Activated T-cell treated with anti-CD3 and anti-CD28 coated beads, Interleukin-2, amount 50 U/mL, for 72 hours (primary cell): ENCODE measurements at places on chromosomes 3 and 15.

GRCh38 chr3:125165189-125165947 lies 47.2 kb downstream of the SLC12A8 start:
- DNase-seq = no peak

GRCh38 chr3:16911916-16912315 lies 27.2 kb downstream of the PLCL2 start:
- no peak for DNase-seq

DNA sequence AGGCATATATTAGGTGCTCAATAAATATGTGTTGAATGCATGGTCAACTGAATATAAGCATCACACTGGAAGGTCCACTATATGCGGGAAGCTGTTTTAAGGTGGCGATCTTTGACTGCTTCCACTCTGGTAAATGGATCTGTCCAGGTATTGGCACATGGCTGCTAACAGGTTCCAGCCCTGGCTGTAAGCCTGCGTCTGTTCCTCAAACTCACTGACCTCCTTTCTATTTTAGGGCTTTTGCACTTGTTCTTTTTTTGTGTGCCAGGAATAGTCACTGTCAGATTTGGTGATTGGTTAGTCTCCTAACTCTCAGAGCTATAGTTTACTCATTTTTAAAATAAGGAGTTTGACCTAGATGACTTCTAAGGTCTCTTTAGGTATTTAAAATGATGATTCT lies 46.2 kb downstream of the ADAMTSL3 start:
- DNase-seq = no peak

DNA sequence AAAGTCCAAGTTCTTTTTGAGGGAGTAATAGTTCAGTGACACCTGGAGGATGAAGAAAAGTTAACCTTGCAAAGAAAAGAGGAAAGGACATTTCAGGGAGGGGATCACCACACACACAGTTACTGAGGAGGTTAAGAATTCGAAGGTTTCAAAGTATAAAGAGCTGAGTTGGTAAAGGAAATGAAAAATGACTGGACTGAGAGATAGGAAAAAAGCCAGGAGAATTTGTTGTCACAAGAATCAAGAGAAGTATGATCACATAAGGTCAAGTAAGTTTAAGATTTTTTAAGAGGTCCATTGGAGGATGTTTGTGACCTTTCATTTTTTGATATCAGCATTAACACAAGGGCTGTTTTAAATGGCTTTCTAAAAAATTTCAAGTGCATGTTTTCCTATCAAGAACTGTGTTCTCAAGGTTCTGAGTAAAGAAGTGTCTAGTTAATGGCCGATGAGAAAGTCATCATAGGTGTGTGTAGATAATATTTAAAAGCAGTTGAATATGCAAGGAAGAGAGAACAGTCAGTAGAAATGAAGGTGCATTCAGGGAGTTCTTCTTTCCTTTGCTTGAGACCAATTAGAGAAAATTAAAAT lies 189.2 kb upstream of the RBMS3 start:
- no peak for DNase-seq

GRCh38 chr3:197343656-197344408 lies 45.4 kb upstream of the DLG1 start:
- DNase-seq = no peak

- no peak for DNase-seq
Measured at GRCh38 chr3:127476936-127477335, 113.6 kb downstream of the TPRA1 start.

DNA sequence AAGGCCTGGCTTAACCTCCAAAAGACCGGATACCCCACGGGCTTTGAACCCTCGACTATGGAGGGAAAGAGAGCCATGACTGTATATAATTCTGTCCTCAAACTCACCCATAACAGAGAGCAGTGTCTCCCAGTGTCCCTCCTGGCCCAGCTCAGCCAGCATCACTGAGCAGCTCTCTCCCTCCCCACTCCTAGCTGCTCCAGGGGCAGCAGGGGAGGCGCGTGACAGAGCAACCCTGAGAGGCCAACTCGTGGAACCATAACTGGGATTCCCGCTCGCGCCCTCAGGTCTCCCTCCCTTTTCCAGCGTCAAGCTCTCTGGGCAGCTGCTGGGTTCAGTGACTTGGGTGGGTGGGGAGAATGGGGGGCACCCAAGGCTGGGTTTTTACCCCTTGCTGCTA lies 561 bp upstream of the CPLX3 start:
- no peak for DNase-seq

DNA sequence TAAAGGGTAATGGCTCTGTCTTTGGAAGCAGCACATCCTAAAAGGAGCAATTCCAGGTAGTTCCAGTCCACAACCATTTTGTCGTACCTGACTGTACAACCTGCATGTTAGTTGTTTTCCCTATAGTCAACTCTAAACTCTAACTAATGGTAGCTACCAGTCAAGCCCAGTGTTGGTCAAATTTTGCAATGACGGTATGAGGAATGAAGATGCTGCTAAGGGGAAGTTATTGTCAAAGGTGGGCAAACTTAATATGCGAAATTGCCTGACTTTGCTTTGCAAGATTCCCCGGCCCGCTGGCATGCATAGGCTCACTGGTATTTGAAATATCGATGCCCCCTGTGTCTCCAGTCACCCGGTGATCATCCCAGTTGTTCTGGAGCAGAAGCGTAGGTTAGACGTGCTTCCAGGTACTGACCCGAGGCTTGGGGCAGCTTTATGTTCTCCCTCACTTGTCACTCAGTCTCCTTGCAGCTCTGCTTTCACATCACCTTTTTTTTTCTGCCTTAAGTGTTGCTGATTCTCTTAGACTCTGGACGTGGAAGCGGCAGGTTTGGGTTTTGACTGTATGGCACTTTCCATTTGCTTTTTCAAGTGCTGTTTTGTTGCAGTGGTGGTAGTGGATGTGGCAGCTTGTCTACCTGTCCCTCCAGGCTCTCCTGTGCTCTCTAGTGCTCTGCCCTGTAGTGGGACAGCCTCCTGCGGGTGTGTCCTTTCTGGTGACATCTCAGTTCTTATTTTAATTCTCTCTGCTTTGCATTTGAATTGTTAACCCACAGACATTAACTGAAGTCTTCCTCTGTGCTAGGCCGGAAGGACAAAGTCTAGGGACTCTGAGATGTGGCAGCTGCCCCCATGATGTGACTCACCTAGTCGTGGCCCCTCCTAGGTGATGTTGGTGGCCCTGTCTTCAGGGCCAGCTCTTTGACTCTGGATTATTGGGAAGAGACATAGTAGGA lies 95.8 kb upstream of the UMPS start:
- DNase-seq = no peak

DNA sequence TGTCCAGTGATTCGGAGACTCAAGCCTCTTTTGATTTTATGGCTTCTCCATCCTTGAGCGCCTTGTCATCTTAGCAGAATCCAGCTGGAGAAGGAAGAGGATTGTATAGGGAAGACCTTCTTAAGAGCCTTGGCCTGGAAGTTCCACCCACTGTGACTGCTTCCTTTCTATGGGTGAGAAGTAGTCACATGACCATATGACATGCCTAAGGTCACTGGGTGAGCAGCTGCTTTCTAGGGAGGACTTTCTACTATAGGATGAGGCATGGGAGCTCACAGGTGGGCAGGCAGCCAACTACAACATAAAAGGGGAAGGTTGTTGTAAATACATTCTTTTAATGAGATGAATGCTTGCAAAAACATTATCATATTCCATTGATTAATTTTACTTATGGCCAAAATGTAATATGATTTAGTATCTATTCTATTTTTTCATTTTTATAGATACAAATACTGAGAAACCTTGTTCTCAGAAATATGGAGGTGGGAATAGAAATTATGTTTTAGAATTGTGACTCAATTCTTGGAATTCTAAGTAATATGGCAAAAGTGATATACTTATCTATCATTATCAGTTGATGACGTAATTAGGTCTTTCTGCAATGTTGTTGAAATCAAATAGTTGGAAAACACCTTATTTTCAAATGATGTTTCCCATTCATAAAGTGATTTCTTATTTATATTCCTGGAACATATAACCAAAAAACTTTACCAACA lies 53.6 kb upstream of the MINAR1 start:
- no peak for DNase-seq

GRCh38 chr15:76057332-76058000 lies 2.3 kb upstream of the TMEM266 start:
- peak; percentile 54 for DNase-seq

GRCh38 chr3:65560133-65560532 lies 478.6 kb downstream of the MAGI1 start:
- no peak for DNase-seq
